Activated B cell treated with CpG ODN at 0.5 μM for 24 hours (primary cell): ENCODE measurements at places on chromosomes 16 and 17.

- no peak for DNase-seq
These were observed 6.9 kb downstream of the SEZ6L2 start for GRCh38 chr16:29892458-29892813.

GRCh38 chr17:42010898-42011516, 6.2 kb downstream of the DNAJC7 start:
- no peak for DNase-seq

- no peak for DNase-seq
These were observed 32.9 kb downstream of the CPSF4L start for GRCh38 chr17:73228748-73229236.

DNA sequence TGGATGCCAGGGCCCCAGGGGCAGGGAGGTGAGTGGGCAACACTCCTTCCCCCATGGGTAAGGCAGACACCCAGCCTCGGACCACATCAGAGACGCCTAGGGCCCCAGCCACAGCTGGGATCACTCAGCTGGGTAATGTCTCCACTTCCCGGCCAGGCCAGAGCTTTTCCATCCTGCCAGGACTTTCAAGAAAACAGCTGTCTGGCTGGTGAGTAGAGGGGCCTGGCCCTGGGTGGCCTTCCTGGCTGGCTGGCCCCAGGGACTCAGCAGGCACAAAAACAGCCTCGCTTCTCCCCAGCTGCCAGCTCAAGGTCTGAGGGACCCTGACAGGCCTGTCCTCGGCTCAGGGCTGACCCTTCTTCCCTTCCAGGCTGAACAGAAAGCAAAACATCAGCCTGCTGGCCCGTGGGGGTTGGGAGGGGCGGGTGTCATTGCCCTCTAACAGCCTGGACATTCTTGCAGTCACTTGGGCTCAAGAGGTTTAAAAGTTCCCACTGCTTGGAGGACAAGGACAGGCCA, 45.3 kb upstream of the JPH3 start:
- DNase-seq = no peak

DNA sequence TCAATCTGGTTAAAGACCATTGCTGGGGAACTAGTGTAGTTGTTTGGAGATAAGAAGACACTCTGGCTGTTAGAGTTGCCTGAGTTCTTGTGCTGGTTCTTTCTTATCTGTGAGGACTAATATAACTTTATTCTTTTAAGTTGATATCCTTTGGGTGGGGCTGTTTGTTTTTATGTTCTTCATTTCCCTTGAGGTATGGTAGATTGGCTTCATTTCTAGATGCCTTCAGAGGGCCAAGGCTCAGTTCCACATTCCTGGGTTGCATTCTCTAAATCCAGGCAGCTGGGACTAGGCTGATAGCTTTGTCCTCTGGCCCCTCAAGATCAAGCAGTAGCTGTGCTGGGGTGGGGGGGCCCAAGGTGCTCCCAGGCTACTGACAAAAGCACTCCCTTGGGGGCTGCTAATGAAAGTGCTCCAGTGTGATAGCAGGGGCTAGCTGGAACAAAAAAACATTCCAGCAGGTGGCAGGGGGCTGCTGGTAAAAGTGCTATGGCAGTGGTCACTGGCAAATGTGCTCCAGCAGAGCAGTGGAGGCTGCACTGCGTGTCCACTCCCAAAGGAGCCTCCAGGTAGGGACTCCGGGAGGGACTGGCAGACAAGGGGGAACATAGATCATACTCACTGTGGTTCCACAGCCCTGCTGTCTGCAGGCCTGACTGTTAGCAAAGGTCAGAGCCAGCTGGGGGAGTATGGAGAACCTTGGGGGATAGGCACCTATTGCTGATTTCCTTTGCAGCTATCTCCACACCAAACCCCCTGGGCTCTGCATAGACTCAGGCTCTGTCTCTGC, 45.9 kb upstream of the KCNJ16 start:
- no peak for DNase-seq

DNA sequence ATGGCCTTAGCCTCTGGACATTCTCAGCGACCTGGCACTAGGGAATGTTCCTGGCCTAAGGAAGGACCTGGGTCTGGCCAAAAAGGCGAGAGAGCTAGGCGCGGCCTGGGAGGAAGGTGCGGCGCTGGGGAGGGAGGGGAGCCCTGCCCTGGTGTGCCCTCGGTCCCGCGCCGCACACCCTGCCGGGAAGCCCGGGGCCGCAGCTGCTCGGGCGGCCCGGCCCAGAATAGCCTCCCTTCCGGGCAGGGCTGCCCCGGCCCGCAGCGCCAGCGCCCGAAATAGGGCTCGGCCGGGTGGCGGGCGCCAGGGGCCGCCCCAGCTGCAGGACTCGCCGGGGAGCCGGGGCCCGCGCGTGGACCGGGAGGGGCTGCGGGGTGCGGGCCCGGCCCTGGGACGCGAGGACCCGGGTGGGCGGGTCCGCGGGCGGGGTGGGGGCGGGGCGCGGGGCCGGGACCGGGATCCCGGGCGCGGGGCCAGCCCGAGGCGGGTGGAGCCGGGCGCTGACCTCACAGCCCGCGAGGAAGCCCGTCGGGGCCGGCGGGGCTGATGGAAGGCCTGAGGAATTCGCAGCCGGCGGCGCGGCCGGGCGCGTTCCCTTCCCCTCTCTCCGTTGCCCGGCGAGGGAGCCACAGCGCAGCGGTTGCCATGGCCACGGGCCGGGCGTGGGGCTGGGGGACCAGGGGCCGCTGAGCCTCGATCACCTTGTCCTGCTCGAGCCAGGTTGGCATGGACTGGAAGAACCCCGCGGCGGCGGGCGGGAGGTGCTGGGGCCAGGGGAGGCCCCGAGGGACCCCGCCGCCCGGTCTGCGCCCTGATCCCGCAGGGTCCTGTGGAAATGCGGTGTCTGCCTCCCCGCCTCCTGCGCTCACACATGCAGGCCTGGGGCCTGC, 18.1 kb downstream of the SOCS3 start:
- DNase-seq = peak; percentile 48

DNA sequence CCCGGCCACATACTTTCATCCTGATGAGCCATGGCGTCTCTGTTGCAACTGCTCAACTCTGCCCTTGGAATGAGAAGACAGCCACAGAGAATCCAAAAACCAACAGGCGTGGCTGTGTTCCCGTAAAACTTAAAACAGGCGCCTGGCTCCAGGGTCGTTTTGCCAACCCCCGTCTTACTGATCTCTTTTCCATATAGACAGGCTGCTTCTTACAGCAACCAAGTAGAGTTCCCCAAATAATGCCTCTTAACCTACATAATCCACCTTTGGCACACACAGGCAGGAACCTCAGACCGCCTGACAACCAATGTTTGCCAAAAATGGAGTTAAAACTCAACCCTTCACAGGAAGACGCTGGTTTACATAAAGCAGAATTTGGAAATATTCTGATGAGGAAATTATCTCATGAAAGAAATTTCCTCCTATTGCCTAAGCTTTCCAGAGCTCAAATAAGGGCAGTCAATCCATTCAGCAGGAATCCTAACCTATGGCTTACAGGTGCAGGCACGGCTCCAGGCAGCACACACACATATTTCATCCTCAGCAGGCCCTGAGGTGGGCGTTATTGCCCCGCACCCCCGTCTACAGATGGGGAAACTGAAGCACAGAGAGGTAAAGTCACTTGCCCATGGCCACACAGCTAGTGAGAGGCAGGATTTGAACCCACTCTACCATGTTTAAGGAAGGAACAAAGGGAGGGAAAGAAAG, 35.8 kb downstream of the LITAF start:
- DNase-seq = no peak

DNA sequence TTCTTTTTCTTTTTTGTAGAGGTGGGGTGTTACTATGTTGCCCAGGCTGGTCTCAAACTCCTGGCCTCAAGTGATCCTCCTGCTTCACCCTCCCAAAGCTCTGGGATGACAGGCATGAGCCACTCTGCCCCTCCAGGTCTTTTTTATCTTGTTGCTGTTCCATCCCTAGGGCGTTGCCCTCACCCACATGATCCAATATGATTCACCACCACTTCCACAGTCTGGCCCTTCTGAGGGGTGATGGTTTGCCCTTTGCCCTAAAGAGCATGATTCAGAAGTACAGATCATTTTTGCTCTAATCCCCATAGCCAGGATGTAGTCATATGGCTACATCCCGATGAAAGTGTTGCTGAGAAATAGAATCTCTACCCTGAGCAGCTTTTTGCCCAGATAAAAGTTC, 18.8 kb downstream of the STX4 start:
- no peak for DNase-seq

- DNase-seq = peak; percentile 94
These were observed at the start of gene DNAJA2 for GRCh38 chr16:46973207-46973995. TSS of gene DNAJA2 (minus strand) at chr16:46973674. CDS start at chr16:46973572, 102 bp downstream.

- DNase-seq = no peak
These were observed 33.3 kb downstream of the STAT5A start for GRCh38 chr17:42321555-42321954.

DNA sequence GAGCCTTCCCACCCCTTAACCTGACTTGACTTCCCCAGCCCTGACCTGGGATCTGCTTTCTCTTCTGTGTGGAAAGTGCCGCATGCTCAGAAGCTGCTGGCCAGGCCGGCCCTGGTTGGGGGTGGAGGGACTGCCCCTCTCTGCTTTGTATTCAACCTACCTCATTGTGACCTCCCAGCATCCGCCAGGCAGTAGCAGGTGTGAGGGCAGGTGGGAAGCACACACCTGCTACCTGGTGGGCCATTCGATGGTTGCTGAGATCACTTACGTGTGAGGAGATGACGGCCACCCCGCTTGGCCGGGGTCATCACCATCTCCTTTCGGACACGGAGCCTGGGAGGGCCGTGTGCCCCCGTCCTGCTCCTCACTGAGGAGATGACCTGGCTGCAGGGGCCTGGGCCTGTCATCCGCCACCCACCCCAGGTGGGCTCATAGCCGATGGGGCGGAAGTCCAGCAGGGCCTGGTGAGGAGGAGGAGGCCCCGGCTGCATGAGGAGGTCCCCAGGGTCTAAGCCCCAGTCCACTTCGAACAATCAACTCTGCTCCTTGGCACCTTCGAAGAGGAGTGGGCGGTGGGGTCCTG, 7.1 kb downstream of the CPNE7 start:
- no peak for DNase-seq

DNA sequence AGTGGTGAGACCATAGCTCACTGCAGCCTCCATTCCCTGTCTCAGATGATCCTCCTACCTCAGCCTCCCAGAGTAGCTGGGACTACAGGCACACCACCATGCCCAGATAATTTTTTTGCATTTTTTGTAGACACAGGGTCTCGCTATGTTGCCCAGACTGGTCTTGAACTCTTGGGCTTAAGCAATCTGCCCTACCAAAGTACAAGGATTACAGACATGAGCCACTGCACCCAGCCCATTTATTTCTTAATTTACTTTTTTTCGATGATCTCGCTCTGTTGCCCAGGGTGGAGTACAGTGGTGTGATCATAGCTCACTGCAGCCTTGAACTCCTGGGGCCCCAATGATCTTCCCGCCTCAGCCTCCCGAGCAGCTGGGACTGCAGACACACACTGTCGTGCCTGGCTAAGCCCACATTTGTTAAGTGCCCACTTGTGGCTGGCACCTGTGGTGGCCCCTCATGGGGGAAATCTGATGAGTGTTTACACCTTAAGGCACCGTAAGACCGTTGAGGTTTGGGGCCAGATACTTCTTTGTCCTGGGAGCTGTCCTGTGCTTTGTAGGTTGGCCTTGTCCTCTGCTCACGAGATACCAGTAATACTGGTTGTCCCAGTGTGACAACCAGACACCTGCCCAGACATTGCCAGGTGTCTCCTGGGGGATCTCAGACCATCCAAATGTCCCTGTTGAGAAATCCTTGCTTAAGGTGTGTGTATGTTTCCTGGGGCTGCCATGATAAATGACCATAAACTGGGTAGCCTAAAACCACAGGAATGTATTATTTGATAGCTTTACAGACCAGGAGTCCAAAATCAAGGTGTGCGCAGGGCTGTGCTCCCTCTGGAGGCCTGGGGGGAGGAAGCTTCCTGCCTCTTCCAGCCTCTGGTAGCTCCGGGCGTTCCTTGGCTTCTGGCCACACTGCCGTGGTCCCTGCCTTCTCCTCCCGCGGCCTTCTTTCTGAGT, 141.4 kb upstream of the GSE1 start:
- DNase-seq = no peak

DNA sequence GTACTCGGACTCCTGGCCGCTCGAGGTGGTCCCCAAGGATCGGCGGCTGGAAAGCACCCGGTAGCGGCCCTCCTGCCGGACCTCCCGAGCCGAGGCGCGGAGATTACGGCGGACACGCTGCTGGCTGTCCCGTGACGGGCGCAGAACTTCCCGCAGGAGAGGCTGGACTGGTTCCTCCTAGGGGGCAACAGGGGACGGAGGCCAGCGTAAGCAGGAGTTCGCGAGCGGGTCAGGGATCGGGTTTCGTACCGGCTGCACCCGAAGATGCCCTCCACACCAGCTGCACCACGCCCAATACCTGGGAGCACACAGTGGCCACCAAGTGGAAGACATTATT, 341 bp downstream of the SLC7A6OS start:
- no peak for DNase-seq

GRCh38 chr17:59367657-59368045, 36.2 kb downstream of the YPEL2 start:
- no peak for DNase-seq

DNA sequence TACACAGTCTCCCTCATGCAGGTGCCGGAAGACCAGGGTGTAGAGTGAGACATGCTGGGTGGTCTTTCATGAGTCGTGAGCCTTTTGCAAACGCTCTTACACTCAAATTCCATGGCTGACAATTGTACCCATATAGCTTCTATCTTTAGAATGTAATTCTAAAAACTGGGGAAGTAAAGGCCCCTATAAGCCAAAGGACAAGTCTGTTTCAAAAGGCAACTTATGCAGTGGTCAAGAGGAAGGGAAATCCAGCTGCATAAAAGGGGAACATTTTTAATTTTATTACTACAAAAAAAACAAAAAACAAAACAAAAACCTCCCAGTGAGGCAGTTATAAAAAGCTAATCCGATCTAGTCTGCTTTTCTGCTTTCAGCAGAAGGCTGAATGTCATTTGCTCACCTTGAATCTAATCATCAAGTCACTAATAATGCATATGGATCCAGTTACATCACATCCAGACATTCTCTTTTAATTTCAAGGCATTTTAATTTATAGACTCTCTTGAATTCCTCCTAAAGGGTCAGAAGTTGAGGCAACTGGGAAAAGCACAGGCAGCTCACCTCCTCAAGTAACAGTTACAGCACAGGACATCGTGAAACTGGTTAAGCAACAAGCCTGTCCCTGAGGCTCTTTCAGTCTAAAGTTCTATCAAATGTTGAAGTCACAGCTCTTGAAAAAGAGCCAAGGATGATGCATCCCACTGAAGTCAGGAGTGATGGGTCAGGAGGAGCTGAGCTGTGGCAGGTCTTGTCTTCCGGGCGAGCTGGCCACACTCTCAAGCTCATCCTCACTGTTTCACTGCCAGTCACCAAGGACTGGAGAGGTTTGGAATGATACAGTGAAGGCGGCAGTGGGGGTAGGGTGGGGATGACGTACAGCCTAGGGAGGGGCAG, 99.7 kb downstream of the VPS53 start:
- no peak for DNase-seq

- no peak for DNase-seq
These were observed 1.2 kb downstream of the STAT5B start for GRCh38 chr17:42274812-42275526.

- no peak for DNase-seq
These were observed 8.7 kb downstream of the USP36 start for GRCh38 chr17:78831688-78832540.

DNA sequence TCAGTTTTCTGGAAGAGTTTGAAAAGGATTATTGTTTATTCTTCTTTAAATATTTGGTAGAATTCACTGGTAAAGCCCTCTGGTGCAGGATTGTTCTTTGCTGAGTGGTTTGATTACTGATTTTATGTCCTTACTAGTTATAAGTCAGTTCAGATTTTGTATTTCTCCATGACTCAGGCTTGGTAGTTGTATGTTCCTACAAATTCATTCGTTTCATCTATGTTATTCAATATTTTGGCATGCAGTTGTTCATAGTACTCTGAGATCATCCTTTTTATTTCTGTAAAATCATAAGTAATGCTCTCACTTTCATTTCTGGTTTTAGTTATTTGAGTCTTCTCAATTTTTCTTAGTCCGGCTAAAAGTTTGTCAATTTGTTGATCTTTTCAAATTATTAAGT, 58.1 kb upstream of the CRYM start:
- no peak for DNase-seq
